Activated CD4-positive, alpha-beta T cell treated with anti-CD3 and anti-CD28 coated beads, Interleukin-10, Interleukin-2, amounts not matched to agents 100 ng/mL and 50 ng/mL, durations not matched to agents 16 hours and 8 hours (primary cell): ENCODE measurements at places on chromosomes 16 and 17.

DNA sequence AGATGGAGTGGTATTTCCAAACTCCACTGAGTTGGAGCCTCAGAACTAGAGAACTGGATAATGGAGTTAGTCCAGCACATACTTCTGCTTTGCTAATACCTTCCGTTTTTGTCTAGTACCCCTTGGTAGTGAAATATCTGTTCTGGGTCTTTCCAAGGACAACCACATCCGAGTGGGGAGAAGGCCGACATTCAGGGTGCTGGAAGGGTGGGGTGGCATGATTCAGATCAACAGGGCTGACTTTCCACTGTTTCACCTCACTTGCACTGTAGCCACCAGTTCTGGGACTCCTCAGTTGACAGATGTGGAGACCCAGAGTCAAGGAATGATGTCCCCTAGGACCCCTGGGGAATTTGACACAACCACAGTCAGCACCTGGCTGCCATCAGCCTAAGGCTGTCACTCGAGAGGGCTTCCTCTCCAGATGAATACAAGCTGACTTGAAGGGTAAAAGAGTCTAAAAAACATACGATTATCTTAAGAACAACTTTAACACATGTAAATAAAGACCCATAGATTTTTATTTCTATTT is 84.8 kb upstream of the HNF1B start:
- no peak for DNase-seq

DNA sequence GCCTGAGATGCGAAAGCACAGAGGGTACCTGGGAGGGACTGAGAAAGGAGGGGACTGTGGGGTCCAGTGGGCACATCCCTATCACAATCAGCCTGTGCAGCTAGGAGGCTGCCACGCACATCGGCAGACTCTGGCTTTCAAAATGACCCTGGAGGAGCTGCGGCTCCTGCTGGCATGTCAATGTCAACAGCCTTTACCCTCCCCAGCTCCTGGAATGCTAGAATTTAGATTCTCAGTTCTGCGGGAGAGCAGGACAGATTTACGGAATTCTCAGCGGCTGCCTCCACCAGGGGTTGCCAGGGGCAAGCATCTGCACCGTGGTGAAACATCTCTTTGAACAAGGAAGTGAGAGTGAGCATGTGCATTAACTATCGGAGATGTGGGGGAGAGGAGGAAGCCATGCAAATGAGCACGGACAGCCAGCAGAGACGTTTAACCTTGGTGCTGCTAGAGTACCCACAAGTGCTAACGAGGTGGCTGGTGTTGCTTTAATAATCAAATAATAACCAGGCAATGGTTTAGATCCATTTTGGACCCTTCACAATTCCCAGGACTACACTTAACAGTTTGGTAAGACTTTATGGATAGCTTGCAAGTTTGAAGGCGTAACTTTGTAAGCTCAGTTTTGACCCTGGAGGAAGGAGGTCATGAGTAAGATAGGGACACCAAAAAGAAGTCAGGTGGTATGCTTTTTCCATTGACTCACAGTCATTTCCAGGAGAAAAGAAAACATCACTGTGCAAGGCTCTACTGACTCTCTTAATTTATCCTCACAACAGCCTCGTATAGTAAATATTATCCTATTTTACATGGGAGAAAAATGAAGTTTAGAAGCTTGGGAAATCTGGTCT is 54.1 kb downstream of the XYLT1 start:
- peak; percentile 74 for DNase-seq

DNA sequence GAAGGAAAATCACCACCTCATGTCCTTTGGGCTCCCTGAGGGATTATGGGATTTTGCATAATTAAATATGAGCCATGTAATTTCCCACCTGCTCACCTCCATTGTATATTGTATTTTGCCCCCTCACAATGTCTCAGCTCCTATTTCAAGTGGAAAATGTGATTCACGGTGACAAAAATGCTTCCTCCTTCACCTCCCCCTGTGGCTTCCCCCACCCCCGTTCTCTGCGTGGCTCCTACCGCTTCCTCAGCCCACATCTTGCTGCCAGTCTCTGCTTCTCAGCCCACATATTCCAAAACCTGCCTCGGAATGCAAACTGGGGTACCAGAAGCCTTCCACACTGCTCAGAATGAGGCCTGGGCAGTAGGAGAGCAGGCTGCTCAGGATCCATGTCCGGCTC is 394.5 kb upstream of the C16orf82 start:
- DNase-seq, result peak; percentile 9

GRCh38 chr17:39230361-39230760 is 4.6 kb upstream of the STAC2 start:
- no peak for DNase-seq

GRCh38 chr17:49819138-49819537 is 28.7 kb downstream of the TAC4 start:
- DNase-seq, result no peak
